Myometrial cell (primary cell): ENCODE measurements at places on chromosomes 12 and 14. TPM values are rescaled to one million over a fixed set of nuclear protein-coding genes. Genes with fewer than 3 reads are reported as not detected.

The SRSF5 gene
- 106 and 124 TPM in 2 replicates for total RNA-seq

The MGAT4C gene
- not detected in 2 replicates for total RNA-seq

The TMEM179 gene
- total RNA-seq, result 0.35 TPM in 1 of 2 replicates, not detected in the other

The NPC2 gene
- total RNA-seq, result 797 and 1,597 TPM in 2 replicates

The TAS2R9 gene
- total RNA-seq, result not detected in 2 replicates
